Activated B cell treated with CpG ODN at 0.5 μM for 24 hours (primary cell): ENCODE measurements at places on chromosomes 4 and X.

- DNase-seq: no peak
Observed at GRCh38 chr4:177638871-177639270, 196.6 kb upstream of the AGA start.

- no peak for DNase-seq
Observed at GRCh38 chrX:149829751-149830191, 48.0 kb downstream of the MAGEA9 start.

- DNase-seq: no peak
Observed at GRCh38 chr4:136810626-136811025, 721.7 kb downstream of the PCDH18 start.

GRCh38 chr4:112321776-112322684 lies 24.9 kb downstream of the ALPK1 start:
- DNase-seq: peak; percentile 39
